Retina (tissue), 1 donor: ENCODE measurements at places on chromosomes 13 and 19.

DNA sequence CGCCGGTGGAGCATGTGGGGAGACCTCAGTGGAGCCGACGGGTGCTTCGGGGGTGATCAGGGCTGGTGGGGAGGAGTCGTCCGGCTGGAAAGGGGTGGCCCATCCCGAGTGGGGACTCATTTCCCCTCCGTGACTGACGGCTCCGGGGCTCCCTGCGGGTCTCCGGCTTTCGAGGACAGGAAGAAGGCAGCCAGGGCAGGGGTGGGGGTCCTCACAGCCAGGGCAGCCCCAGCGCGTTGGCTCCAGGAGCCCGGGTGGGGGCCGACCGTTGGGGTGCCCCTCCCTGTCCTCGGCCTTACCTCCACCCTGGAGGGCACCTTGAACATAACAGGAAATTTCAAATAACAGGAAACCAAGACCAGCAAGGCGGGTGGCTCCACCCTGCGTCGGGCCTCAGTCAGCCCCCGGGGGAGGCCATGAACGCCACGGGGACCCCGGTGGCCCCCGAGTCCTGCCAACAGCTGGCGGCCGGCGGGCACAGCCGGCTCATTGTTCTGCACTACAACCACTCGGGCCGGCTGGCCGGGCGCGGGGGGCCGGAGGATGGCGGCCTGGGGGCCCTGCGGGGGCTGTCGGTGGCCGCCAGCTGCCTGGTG is at the start of gene S1PR4:
Gene S1PR4 (plus strand): TSS at position 393 of the 596 bp plus-strand sequence. CDS start 24 bp downstream, at position 417.
- no peak for DNase-seq

- DNase-seq, result no peak
Observed at GRCh38 chr19:49070416-49070815, 2.1 kb downstream of the KCNA7 start.

DNA sequence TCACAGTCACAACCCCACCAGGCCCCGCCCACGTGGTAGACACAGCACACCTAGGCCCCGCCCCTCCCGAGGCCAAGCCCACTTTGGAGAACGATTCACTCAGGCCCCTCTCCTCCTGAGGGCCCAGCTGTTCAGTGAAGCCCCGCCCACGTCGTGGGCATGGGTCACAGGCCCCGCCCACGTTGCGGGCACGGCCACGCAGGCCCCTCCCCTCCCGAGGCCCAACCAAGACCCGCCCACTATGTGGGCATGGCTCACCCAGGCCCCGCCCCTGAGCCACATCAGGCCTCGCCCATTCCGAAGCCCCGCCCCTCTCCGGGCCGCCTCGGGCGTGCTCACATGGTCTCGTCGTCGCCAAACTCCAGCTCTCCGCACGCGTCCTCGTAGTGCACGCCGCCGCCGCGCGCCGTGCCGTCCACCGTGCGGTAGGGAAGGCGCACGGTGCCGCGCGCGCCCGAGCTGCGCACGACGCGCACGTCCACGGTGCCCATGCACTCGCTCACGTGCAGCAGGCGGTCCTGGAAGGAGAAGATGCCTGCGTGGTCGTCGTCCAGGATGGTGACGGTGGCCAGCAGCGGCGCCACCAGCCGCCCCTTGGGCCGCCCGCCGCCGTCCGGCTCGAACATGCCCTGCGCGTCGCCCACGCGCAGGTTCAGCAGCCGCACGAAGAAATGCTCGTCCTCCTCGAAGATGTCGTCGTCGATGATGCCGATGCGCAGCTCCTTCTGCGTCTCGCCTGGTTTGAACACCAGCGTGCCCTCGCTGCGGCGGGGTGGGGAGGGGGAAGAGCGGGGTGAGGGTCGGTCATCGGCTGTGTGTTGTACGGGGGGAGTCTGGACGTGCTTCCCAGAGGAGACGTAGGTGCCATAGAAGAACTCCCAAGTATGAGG is 24.0 kb downstream of the SLC8A2 start:
- peak; percentile 85 for DNase-seq

DNA sequence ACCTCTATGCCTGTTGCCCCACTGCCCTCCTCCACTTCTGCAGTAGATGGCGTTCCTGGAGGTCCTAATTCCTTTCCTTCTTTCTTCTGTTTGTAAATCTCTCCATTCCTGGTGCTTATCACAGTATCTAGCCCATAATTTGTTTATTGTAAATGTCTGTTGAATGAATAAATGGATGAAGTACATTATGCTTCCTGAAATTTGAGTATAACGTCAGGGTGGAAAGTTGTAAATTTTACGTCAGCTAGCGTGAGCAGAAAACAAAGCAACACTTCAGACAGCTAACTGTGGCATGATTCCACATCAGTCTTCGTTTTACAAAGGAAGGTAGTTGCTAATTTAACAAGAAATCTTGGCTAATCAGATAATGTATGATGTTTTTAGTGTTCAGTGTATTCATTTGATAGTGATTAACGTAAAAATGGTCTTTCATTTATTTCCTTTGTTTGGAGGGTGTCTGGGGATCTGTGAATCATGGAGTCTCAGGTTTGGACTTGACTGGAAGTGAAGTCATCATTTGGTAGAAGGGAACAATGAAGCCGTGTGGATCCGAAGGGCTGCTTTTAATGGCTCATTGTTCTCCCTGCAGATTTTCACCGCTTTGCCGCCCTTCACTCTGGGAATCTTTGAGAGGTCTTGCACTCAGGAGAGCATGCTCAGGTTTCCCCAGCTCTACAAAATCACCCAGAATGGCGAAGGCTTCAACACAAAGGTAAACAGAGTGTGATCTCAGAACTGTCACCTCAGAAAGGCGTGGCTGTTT is 215.1 kb downstream of the SHISA2 start:
- no peak for DNase-seq

GRCh38 chr13:20351281-20352022 is 119.3 kb upstream of the GJB6 start:
- DNase-seq, result no peak

GRCh38 chr13:27283906-27284493 is 13.4 kb downstream of the RASL11A start:
- DNase-seq, result no peak

DNA sequence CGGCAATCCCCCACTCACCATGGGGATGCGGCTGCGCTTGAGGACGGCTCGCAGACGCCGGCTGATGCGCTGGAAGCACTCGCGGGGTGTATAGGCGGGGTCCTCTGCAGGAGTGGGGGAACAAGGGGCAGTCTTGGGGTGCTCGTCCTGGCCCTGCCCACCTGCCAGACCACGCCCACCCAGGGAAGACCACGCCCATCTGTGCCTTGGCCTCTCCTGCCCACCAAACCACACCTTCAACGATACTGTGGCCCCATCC is 6.7 kb downstream of the RNU6-9 start:
- no peak for DNase-seq

GRCh38 chr13:43758834-43759233 is 27.9 kb downstream of the ENOX1 start:
- DNase-seq, result no peak

DNA sequence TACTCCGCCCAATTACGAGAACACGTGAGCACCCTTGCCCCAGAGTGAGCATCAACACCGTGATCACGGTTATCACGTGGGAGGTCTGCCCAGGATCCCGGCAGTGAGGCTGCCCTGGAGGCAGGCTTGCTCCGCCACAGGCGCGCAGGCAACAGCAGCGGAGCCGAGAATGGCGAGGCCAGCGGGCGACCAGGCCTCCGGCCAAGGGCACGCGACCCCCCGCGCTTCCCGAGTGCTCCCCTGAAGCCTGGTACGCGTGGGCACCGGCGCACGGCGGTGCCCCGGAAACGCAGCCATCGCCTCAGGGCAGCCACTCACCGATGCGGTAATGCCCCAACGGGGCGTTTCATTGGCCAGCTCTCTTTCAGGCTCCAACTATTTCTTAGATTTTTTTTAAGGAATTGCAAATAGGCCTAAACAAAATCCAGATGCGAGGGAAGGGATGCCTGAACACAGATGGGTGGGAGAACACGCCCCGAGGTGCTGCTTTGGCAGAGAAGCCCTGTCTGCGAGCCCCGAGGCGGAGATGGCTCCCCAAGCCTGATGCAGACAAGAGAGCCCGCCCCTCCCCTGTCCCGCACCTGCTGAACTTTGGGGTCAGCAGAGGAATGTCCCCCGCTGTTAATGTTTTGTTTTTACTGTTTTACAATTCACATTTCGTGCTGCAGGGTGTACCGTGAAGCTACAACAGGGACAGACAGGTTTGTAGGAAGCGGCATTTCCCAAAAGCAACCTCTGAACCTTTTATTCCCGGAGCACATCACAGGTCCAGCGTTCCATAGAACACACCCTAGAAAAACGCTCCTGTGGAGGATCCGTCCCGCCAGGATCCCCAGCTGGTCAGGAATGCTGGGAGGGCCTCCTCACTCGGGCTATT is 132.7 kb downstream of the ZDHHC20 start:
- DNase-seq, result peak; percentile 81

- no peak for DNase-seq
Observed at GRCh38 chr13:48909056-48909389, 66.7 kb upstream of the FNDC3A start.

DNA sequence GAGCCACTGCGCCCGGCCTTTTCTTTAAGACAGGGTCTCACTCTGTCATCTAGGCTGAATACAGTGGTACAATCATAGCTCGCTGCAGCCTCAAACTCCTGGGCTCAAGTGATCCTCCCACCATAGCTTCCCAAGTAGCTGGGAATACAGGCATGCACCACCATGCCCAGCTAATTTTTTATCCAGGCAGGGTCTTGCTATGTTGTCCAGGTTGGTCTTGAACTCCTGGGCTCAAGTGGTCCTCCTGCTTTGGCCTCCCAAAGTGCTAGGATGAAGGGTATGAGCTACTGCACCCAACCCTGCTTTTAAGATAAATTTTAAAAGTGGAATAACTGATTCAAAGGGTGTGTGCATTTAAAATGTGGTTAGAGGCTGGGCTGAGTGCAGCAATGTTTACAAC is 14.1 kb downstream of the NOSIP start:
- no peak for DNase-seq

- no peak for DNase-seq
Observed at GRCh38 chr13:45341799-45342500, 967 bp upstream of the TPT1 start.

DNA sequence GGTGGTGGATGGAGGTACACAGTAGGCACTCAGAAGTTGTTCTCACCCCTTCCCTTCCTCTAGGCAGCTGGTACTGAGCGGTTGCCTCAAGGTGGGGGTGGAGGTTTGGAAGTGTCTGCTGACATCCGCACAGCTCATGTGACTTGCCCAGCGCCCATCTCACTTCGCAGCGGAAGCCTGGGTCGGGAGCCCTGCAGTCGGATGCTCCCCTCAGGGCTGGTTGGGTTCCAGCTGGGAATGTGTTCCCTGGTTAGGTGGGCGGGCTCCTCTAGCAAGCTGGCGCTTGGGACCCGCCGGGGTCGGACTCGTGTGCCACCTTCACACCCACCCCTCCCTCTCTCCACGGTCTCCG is 10.2 kb downstream of the PPP1R37 start:
- peak; percentile 61 for DNase-seq

GRCh38 chr19:8151767-8152035 is 2.3 kb upstream of the FBN3 start:
- no peak for DNase-seq

DNA sequence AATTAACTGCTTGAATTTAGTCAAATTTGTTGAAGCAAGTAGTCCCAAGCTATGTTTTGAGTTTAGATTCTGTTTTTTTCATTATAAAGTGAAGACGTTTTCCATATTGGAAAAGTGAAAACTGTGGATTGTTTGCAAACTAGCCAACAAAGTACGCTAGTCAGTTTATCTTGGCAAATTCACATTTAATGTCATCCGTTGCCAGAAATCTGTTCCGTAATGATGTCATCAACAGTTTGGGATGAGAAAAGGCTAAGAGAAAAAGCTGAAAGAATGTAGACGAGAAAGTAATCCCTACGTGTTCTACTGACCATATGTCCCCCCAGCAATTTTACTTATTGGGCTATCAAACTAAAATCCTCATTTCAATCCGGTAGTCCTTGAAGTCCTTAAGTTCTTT is 419.6 kb downstream of the GPC6 start:
- DNase-seq, result no peak

DNA sequence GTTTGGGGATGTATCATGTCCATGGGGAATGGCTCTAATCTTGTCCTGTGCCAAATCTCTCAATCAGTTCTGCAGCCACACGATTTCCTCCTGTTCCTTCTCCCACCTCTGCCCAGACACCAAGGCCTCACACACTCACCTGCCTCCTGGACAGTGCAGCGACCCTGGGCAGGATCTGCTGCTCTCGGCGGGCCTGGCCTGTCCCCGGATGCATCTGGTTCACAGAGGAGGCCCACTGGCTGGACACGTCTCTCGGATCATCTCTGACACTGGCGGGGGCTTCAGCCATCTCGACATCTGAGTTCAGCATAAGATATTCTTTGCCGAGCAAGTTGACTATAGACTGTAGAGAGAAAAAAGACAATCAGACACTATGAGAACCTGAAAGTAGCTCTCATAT is 5.9 kb downstream of the ZSCAN5B start:
- no peak for DNase-seq
